ENCODE measurements at places on chromosomes 12 and 14.

GRCh38 chr14:105475269-105476096, 862 bp downstream of the CRIP2 start:
- no peak for DNase-seq

- DNase-seq = no peak
These were observed 232.7 kb downstream of the SLC16A7 start for GRCh38 chr12:59828521-59828920.

GRCh38 chr14:58641509-58641908, 3.7 kb downstream of the DACT1 start:
- no peak for DNase-seq

- no peak for DNase-seq
These were observed 122.5 kb downstream of the WIF1 start for GRCh38 chr12:64998371-64999147.

GRCh38 chr12:39112064-39112463, 206.7 kb upstream of the CPNE8 start:
- DNase-seq = no peak

GRCh38 chr12:2338991-2339431, 286.2 kb downstream of the CACNA1C start:
- peak; percentile 32 for DNase-seq

GRCh38 chr14:46840944-46841720, 189.6 kb upstream of the RPL10L start:
- no peak for DNase-seq

GRCh38 chr14:43408472-43408871, 1098.6 kb downstream of the FSCB start:
- DNase-seq = no peak

- DNase-seq = no peak
These were observed 287.2 kb downstream of the BCAT1 start for GRCh38 chr12:24661657-24662096.

- DNase-seq = no peak
These were observed 122.2 kb upstream of the CCDC175 start for GRCh38 chr14:59698793-59699192.

- no peak for DNase-seq
These were observed 37.3 kb upstream of the ZDHHC17 start for GRCh38 chr12:76726626-76727025.

DNA sequence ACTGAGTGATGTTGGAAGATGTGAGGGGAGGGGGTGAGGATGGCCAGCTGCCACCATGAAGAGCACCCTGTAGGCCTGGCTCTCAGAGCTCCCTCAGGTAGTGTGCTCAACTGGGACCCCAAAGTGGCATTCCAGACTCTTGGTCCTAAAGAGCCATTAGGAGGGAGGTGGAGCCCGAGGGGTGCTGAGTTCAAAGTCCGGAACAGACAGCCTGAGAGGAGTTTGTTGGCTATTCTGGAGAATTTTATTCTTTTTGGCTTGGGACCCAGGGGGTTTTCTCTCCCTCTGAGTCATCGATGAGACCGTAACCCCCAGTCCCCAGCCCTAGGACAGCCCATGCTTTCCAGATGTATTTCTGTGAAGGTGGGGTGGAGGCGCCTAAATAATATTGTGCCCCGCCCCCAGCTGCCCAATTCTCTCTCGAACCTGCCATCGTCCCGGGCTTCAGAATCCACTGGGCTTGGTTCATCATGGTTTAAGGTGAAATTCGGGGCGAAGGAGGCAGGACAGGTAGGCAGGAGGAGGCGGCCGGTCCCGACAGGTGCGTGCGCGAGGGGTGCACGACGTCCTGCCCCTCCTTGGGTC, 690 bp upstream of the RBP5 start:
- no peak for DNase-seq

DNA sequence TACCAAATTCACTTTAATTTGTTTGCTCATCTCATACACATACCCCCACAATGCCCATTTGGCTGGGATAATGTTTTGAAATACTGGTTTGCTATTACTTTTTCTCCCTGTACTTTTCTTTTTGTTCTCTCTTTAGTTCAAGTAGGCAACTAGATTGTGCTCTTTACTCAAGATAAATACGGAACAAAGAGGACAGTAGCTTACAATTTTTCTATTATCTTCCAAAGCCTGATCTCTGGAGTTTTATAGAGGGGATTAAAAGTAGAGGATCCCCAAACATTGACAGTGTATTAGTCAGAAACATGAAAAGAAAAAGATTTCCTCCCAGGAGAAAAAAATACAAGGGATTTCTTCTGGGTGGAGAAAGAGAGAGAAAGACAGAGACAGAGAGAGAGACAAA, 102.1 kb upstream of the FSCB start:
- no peak for DNase-seq

DNA sequence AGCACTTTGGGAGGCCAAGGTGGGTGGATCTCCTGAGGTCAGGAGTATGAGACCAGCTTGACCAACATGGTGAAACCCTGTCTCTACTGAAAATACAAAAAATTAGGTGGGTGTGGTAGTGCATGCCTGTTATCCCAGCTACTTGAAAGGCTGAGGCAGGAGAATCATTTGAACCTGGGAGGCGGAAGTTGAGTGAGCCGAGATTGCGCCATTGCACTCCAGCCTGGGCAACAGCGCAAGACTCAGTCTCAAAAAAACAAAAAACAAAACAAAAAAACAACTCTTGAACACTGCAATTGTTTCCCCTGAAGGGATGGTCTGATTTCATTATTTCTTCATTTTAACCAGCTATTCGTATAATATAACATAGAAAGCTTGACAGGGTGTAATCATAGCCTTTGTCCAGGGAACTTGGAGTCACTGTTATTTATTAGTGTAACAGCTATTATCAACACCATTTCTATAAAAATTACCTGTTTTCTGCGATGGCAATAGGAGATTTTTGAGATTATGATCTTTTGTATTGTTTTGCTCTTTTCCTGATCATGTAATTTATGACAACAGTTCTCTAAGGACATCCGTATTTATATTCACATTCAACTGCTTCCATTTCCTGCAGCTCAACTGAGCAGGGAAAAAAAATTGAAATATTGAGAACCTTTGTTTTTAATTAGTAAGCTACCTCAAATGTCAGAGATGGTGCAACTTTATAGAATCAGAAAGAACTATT, 94.7 kb downstream of the DIP2B start:
- DNase-seq = no peak

DNA sequence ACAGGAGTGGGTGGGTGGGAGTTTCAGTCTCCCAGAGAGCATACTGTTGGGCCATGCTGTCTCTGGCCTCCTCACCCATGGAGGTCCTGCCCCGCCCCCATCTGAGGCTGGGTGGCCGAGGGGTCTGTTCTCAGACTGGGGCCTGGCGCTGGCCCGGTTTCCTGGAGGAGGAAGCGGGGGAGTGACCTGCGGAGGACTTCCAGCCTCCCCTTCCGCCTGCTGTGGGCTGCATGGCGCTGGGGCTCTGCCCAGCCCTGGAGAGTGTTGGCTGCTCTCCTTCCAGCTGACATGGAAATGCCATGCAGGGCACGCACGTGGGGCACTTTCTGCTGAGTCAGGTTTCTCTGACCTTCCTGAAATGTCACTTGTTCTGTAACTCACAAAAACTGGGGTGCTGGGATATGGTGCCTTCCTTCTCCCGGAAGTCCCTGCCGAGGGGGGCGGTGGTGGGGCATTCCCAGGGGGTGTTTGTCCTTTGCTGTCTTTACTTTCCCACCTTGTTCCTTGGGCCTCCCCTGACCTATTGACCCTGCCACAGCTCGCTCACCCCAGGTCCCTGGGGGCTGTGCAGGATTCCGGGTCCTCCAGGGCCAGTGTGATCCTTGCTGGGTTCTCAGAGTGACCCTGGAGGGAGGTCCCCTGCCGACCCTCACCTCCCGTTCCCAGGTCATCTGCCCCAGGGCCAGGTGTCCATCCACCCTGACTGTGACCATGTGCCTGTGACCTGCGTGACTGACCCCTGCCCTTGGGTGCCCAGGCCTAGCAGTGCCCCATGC, 23.6 kb downstream of the PACS2 start:
- no peak for DNase-seq

- DNase-seq = no peak
These were observed 217.1 kb downstream of the CHST11 start for GRCh38 chr12:104673696-104674482.

- DNase-seq = no peak
These were observed 2.4 kb downstream of the ETNK1 start for GRCh38 chr12:22627371-22627770.

DNA sequence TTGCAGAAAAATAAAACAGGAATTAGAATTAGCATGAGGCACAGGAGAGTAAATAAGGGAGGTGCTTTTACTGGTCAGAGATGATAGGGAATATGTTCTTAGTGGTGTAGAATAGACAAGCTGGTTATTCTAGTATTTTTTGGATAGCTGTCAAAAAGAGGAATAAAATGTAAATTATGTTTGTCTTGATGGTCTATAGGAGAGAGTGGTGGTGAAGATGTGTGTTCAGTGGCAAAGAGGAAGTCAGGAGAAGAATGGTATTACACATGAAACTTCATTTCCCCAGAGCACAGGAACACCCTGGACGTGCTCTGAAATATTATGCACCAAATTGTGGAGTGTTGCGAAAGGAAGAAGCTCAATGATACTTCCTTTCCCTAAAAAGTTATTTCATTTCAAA, 27.8 kb downstream of the MUCL1 start:
- DNase-seq = no peak

DNA sequence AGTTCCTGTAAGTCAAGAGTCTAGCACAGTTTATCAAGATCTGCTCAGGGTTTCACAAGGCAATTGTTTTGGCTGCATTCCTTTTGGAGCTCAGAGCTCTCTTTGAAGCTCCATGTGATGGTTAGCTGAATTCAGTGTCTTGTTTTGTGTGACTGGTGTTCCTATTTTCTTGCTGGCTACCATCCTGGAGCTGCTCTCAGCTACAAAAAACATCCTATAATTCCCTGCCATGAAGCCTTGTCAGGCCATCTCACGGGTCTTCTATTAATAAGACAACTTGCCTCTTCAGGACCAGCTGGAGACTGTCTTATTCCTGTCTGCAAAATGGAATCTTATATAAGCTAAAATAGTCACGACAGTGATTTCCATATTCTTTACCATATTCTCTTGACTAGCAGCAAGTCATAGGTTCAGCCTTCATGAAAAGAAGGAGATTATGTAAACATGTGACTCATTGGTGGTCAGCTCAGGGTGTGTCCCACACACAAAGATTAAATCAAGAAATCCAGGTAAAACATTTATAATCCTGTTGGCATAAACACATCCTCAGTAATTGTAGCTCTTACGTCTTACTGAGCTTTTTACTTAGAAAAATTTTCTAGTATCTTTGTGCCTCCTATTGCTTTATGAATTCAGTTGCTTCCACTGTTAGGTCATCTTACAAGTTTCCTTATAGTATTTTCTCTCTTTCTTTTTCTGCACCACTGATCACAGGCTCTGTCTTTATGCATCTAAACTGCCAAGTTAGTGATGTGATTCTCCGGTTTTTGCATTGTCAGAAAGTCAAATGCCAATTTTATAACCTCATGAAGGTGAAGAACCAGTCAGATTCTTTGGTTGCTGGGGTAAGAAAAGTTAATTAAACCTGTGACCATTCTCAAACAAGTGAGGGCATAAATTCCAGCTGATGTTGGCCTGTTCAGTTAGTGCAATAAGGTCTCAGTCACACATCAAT, 378.5 kb upstream of the MGAT4C start:
- no peak for DNase-seq

DNA sequence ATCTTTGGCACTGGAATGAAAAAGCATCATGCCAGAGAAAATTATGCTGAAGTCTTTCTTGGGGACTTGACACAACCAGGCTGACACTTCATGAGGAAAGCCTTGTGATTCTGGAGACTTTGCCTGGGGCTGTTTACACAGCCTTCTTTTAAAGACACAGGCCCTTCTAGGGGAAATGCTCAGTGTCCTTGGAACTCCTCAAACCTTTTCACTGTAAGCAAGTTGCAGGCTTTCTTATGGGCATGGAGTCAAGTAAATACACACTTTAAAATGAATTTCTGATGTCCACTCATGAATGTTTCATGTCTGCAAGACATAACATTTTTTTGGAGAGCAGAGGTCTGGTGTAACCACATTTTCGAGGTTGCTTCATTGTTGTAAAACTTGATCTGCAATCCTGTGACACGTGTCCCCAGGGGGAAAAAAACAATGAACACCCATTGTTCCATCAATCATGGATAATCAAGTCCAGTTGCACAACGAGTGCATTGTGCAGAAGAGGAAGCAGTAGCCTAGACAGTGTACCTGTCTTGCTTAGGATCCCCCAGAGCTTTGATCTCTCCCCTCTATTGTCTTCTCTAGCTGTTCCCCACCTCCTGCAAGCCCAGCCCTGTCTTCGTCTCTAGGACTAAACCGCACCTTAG, 155.1 kb upstream of the PRICKLE1 start:
- DNase-seq = peak; percentile 53

DNA sequence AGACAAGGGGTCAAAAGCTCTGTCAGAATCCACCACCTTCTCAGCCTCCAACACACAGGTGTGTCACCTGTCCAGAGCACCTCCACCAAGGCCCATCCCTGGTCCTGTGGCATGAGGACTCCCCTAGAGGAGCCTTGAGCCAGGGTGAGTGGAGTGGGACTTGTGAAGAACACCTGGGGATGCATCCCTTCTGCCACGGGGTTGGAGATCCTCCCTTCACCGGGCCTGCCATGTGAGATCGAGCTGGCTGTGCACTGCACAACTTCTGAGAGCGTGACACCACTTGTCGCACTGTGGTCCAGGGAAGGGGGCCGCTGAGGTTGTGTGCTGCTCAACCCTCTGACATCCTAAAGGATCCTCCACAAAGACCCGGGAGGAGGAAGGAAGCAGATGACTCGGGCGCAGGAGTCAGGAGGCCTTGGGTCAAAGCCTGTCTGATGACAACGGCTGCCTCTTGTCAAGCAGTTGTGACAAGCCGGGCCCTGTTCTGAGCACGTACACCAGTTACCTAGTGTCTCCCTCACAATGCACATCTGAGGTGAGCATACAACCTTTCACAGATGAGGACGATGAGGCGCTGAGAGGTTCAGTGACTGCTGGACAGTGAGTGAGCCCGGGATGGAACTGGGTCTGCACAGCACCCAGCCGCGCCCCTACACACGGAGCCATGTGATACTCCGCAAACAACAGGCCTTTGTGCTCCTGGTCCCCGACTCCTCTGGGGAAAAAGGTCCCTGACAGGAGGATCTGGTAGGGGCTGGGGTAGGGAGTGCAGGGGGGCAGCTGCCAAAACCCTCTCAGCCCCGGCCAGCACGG, 35.6 kb downstream of the CHGA start:
- no peak for DNase-seq

- DNase-seq = peak; percentile 85
These were observed 166.7 kb upstream of the E2F7 start for GRCh38 chr12:77232045-77232444.

- no peak for DNase-seq
These were observed 201.2 kb downstream of the DPF3 start for GRCh38 chr14:72692696-72693095.
